Activated T-cell treated with anti-CD3 and anti-CD28 coated beads, Interleukin-2, amount 50 U/mL, for 72 hours (primary cell): ENCODE measurements at places on chromosomes 1 and 21.

DNA sequence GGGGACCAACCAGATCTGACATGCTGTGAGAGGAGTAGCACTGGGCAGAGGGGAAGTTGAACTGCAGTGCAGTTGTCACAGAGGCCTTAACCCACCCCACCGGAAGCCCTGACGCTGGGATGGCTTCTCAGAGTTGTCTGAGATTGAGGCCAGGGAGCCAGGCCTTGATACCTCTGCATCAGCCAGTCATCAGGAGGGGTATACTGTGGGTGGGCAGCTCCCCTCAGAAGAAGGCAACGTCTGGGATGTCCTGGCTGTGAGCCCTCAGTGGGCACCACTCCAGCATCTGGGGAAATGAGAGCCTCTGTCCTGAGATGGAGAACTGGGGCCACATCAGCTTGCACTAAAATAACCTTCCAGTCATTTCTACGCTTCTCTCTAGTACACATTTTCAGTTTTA lies 47.9 kb upstream of the BCAR3 start:
- DNase-seq = no peak

- DNase-seq = no peak
These were observed 13.7 kb upstream of the ZNF691 start for GRCh38 chr1:42832641-42833240.

- no peak for DNase-seq
These were observed 3.3 kb downstream of the HYI start for GRCh38 chr1:43450251-43450941.

- DNase-seq = no peak
These were observed 6.2 kb downstream of the DISP3 start for GRCh38 chr1:11485191-11485590.

GRCh38 chr1:51948491-51948915 lies 42.0 kb downstream of the RAB3B start:
- no peak for DNase-seq

DNA sequence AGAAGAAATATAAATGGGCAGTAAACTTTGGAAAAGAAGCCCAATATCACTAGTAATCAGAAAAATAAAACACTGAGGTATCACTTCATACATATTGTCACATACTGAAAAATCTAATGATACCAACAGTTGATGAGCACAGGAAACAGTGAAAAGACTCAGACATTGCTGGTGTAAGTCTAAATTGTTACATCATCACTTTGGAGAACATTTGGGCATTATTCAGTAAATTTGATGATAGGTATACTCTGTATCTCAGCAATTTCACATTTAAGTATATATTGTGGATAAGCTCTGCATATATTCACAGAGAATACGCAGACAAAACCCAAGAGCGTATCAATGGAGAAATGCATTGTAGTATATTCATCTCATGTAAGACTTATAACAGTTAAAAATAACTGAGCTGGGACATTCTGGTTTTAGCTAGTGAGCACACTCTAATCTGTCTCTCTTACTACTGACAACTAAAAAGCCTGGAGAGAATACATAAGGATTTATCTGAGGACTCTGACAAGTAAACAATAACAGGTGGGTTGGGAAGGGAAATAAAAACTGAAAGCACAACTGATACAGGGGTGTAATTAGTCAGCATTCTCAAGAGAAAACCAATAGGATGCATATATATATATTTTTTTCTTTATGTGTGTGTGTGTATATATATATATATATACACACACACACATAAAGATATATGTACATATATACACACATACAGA lies 212.7 kb upstream of the JUN start:
- DNase-seq = no peak

DNA sequence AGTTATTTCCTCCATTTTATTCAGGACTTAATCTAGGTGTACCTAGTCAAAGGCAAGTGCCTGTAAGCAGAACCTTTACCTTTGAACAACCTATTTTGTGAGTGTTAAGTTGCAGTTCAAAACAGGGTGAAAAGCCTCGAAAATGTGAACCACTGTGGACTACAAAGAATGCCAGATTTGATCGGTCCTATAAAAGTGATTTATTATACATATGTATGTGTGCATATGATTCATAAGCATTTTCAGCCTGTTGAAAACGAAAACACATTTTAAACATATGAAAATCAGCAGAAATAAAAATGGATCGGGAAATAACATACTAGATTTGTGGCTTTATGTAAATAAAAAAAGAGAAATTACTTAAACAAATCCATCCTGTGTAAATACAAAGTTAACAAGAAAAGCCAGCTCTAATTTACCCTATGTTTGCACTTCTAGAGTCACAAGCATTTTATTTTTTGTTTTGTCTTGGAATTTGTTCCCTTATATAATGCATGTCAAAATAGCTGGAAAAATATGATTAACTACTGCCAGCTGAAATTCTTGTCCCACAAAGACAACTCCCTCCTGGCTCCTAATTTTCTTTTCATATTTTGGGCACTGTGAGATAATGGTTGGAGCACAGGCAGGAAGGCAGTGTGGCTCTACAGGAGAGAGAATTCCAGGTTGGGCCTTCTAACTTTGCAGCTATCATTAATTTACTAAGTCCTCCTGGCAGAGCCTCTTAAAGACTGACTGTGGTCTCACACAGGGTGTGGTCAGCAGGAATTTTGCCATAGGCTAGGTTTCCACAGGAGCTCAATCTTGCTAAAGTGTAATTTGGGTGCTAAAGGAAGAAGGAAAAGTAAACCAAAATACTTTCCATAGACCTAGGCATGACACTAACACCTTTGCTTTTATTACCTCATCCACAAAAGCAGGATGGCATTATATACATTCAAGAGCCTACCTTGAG lies 70.2 kb upstream of the CDC42BPA start:
- no peak for DNase-seq

- DNase-seq = no peak
These were observed 2.1 kb downstream of the DHDDS start for GRCh38 chr1:26434161-26434752.

DNA sequence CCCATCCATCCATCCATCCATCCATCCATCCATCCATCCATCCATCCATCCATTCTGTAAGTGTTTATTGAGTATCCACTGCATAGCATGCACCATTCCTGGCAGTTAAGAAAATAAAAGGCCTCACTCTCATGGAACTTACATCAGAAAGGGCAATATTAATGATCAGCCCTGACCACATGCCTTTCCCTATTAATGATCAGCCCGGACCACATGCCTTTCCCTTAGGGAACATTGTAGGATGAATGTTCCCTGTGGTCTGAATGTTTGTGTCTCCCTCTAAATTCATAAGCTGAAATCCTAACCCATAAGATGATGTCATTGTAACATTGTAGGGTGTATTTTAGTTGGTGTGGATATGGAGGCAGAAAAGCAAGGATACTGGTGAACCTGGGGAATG lies 365.8 kb downstream of the KIF26B start:
- no peak for DNase-seq

GRCh38 chr1:197065559-197065958 lies 1.5 kb downstream of the F13B start:
- DNase-seq = no peak

- DNase-seq = no peak
These were observed 184.8 kb downstream of the BRINP2 start for GRCh38 chr1:177355575-177355974.

GRCh38 chr1:243842978-243843511 lies 7.0 kb downstream of the AKT3 start:
- peak; percentile 7 for DNase-seq

GRCh38 chr1:191970116-191970515 lies 188.1 kb upstream of the RGS18 start:
- DNase-seq = no peak

- no peak for DNase-seq
These were observed 1.8 kb downstream of the ATP2B4 start for GRCh38 chr1:203628201-203629015.
